AG08396 (cell line): ENCODE measurements at places on chromosomes 2 and 18.

GRCh38 chr2:37642907-37643729 is 28.3 kb downstream of the CDC42EP3 start:
- no peak for DNase-seq

- DNase-seq: no peak
Measured at GRCh38 chr2:16023506-16024360, 83.4 kb downstream of the MYCN start.

DNA sequence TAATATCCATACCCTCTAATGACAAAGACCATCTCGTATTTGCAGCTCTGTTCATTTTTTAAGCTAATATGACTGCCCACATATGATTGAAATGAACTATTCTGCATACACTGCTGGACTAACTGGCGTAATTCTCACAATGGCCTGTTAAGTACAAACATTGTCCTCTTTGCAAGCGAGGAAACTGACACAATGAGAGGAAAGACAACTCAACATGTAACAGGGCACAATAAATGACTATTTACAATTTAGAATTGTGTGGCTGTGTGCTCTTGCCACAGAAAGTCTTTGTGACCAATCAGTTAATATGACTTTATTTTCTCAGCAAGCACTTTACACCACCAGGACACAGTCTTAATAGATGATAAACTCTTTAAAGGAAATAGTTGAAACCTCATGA is 498.0 kb downstream of the CNTNAP5 start:
- no peak for DNase-seq

DNA sequence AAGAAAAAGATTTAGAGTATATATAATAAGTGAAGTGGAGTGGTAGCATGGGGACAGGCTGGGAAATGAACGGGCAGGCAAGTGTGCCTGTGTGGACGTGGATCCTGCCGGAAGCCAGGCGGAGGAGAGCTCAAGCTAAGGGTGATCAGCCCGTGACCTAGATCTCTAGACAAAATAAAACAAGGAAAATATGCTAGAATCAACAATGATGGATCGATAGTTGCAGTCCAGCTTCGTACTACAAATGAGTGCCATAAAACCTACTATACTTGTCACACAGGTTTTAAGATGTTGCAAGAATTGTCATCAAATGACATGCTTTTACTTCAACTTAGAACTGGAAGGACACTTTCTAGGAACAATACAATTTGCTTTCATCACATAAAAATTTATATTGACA is 8.5 kb downstream of the EIF2AK2 start:
- no peak for DNase-seq

- DNase-seq: no peak
Measured at GRCh38 chr2:221102896-221103688, 469.0 kb downstream of the EPHA4 start.

DNA sequence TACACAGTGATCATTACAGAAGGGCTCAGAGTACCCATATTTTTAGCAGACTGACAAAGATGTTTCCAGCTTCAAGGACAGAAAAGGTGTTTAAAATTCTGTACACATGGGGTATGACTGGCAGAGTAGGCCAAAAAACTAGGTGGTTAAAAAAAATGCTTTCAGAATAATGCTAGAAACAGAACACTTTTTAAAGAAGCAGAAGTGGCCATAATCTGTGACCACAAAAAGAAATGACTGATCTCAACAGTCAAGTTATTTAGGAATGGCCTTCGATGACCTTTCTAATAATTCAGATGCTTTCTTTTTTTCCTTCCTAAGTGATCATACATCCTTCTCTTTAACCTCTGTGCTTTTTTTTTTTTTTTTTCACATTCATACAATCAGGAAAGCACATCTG is 4.1 kb upstream of the AQP4 start:
- no peak for DNase-seq

GRCh38 chr2:157946919-157947557 is 70.9 kb upstream of the ACVR1 start:
- no peak for DNase-seq

- no peak for DNase-seq
Measured at GRCh38 chr2:128441341-128442052, 122.8 kb upstream of the HS6ST1 start.

- DNase-seq: no peak
Measured at GRCh38 chr18:23640052-23640451, 22.7 kb downstream of the ANKRD29 start.

DNA sequence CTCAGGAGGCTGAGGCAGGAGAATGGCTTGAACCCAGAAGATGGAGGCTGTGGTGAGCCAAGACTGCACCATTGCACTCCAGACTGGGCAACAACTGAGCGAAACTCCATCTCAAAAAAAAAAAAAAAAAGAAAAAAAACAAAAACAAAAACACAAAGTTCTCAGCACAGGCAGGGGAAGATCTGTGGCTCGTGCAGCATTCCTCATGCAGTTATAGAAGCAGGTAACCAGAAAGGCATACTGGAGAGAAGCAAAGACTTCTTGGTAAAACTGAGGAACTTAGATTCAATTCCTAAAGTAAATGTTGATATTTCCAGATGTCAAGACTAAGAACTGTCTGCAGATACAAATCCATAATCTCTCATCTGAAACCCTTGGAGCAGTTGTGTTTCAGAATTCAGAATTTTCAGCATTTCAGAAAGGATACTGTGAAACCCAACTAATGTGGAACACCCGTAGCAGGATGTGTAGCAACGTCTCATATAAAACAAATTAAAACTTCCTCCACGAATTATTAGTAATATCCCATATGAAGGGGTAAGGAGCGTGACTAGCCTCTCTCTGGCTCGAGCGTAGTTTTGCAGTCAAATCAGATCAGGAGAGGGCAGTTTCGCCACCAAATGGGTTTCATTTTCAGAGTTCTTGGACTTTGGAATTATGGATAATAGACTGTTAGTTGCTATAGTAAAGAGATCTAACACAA is 13.2 kb upstream of the SLC25A52 start:
- DNase-seq: no peak

DNA sequence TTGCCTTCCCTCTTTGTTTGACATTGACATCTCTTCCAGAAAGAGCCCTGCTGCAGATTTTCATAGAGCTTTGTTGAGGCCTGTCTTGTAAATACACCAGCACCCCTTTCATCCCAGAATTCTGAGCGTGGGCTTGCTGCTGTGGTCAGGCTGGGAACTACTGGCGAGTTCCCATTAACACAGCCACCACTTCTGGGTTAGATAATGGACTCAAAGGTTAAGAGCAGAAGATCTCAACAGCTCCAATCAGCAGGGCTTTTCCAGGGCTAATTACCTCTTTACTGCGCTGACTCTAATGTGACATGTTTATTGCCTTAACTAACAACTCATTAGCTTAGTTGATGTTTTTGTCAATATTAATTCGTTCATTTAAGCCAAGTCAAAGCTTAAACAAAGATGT is 235.9 kb upstream of the BOD1L2 start:
- DNase-seq: no peak
